ENCODE measurements at places on chromosomes 11 and 22. TPM values are rescaled to one million over a fixed set of nuclear protein-coding genes. Genes with fewer than 3 reads are reported as not detected.

The HSPA8 gene
- total RNA-seq, result 6,052 TPM

The GRIA4 gene
- total RNA-seq, result not detected

The CCDC188 gene
- total RNA-seq, result 5.3 TPM

The AQP11 gene
- 0.48 TPM for total RNA-seq

The VPS26B gene
- 34.0 TPM for total RNA-seq

The CTSW gene
- 0.24 TPM for total RNA-seq

The C11orf91 gene
- 0.11 TPM for total RNA-seq

The PRG2 gene
- total RNA-seq, result not detected

The BCO2 gene
- total RNA-seq, result 0.19 TPM

The SERHL2 gene
- 0.63 TPM for total RNA-seq

The HORMAD2 gene
- total RNA-seq, result not detected

The KRTAP5-9 gene
- total RNA-seq, result not detected

The MAPK11 gene
- total RNA-seq, result 18.0 TPM

The AGBL2 gene
- total RNA-seq, result 0.13 TPM

The OR2AT4 gene
- total RNA-seq, result 0.07 TPM

The SF1 gene
- 153 TPM for total RNA-seq

The E2F8 gene
- 2.7 TPM for total RNA-seq

The PDGFB gene
- total RNA-seq, result not detected

The EHF gene
- total RNA-seq, result not detected

The BATF2 gene
- total RNA-seq, result 3.1 TPM

The HPX gene
- 0.35 TPM for total RNA-seq

The OR51G1 gene
- total RNA-seq, result not detected

The ALDH3B1 gene
- total RNA-seq, result 15.5 TPM

The RBX1 gene
- 81.4 TPM for total RNA-seq

The OR8A1 gene
- not detected for total RNA-seq

The CBLIF gene
- total RNA-seq, result not detected

The TUB gene
- 4.4 TPM for total RNA-seq

The NEFH gene
- total RNA-seq, result not detected

All from HT1080 (cell line).